Aorta (tissue), 5 donors: ENCODE measurements at places on chromosomes 6 and 20. TPM values are rescaled to one million over a fixed set of nuclear protein-coding genes. Genes with fewer than 3 reads are reported as not detected.
A peak's percentile ranks its signal among the peaks of the same experiment; 100 is the strongest.

GRCh38 chr6:170139531-170139930 lies 151.3 kb downstream of the DLL1 start:
- DNase-seq: peak; percentile 16

- DNase-seq: peak; percentile 88
Measured at GRCh38 chr6:18990059-18990978, 603.2 kb downstream of the RNF144B start.

DNA sequence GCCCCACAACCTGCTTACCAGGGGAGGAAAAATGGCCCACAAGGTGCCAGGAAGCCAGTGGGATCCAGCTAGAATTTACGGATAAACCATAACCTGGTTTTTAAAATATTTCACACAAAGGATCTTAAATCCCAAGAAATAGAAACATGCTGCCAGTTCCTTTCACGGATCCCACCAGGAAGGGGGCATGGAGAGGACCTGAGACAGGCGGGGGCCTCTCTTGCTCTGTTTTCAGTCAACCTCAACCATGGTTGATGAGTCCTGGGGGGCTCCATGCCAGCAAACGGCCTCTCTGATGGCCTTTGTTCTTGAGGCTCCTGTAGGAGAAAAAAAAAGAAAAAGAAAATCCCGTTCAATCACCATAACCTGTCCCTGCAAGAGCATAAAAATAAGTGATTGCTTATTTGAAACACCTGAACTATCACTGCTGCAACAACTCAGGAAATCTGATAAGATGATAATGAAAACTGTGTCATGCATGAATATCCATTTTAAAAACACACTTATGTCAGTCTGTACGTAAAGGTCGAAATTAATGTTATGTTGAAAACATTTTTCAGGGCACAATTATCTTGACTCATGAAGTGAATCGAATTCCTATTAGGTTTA lies 125.8 kb upstream of the CST7 start:
- DNase-seq: no peak

GRCh38 chr6:153103319-153103655 lies 27.8 kb downstream of the RGS17 start:
- no peak for DNase-seq

- no peak for DNase-seq
Measured at GRCh38 chr20:63005365-63005861, 1.4 kb downstream of the BHLHE23 start.

DNA sequence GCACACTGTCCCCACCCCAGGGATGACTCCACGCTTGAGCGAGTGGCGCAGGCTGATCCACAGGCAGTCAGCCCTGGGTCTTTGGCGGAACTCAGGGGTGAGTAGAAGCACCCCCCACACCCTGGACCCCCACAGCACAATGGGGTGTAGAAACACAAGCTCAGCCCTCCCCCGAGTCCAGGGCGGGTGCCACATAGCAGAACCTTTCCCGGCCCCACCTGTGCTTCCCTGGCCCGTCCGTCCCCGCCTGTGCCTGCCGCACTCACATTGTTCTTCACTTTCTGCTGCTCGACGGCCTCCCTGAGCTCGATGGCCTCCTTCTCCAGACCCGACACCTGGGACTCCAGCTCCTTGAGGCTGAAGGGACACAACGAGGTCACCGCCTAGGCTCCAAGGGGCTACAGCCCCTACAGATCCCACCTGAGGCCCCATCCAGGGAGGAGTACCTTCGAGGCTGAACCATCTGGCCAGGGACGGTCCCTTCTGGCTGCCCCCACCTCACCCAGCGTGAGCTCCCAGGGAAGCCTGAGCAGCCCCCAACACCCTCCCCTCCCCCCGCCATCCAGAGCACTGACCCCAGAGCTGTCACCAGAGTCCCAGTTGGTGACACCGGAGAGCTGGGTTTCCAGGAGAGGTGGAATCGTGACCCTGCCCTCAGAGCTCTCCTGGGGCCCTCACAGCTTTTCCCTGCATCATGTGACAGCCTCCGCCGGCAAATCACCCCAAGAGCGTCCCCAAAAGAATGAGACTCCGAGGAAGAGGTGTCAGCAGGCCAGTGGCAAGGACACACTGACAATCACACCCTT lies 55.6 kb downstream of the DSTN start:
- DNase-seq: no peak

- DNase-seq: no peak
Measured at GRCh38 chr6:169520104-169520503, 181.7 kb downstream of the WDR27 start.

GRCh38 chr20:31508517-31509244 lies 5.6 kb upstream of the HM13 start:
- DNase-seq: no peak

DNA sequence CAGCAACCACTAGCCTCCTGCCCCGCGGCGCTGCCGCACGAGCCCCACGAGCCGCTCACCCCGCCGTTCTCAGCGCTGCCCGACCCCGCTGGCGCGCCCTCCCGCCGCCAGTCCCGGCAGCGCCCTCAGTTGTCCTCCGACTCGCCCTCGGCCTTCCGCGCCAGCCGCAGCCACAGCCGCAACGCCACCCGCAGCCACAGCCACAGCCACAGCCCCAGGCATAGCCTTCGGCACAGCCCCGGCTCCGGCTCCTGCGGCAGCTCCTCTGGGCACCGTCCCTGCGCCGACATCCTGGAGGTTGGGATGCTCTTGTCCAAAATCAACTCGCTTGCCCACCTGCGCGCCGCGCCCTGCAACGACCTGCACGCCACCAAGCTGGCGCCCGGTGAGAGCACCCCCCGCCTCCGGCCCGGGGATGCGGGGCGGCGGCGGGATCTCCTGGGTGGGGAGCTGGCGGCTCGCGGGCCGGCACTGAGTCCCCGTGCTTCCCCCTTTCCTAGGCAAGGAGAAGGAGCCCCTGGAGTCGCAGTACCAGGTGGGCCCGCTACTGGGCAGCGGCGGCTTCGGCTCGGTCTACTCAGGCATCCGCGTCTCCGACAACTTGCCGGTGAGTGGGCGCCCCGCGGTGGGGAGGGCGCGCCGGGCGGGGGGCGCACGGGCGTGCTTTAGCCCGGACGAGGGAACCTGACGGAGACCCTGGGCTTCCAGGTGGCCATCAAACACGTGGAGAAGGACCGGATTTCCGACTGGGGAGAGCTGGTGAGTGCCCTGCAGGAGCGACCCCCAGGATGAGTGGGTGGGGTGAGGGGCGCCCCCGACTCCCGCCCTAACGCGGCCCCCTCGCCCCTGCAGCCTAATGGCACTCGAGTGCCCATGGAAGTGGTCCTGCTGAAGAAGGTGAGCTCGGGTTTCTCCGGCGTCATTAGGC lies 585 bp downstream of the PIM1 start:
- peak; percentile 85 for DNase-seq

DNA sequence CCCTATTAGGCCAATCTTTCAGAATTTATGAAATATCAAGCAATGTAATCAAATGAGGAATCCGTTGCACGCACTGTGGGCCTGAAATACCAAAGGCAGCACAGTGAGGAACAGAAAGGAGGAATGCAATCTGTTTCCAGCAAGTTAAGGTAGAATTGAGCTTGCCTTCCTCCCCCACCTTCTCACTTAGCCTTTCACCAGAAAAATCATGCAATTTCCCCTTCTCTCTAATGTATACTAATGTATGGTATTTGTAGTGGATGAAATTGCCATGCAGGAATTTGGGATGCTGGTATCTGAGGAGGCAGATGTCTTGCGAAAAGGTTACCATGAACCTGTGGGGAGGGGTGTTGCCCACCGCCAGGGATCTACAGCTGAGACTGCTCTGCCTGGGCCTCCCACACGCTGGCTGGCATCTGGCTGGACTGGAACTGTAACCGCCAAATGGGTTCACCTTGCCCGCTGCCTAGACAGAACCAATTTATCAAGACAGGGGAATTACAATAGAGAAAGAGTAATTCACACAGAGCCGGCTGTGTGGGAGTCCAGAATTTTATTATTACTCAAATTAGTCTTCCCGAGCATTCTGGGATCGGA lies 222.4 kb upstream of the MYLIP start:
- no peak for DNase-seq

- DNase-seq: no peak
Measured at GRCh38 chr6:45375449-45375848, 2.3 kb downstream of the SUPT3H start.

GRCh38 chr6:15661853-15662325 lies 939 bp downstream of the DTNBP1 start:
- DNase-seq: no peak

GRCh38 chr6:15948930-15949900 lies 179.7 kb upstream of the MYLIP start:
- DNase-seq: no peak

DNA sequence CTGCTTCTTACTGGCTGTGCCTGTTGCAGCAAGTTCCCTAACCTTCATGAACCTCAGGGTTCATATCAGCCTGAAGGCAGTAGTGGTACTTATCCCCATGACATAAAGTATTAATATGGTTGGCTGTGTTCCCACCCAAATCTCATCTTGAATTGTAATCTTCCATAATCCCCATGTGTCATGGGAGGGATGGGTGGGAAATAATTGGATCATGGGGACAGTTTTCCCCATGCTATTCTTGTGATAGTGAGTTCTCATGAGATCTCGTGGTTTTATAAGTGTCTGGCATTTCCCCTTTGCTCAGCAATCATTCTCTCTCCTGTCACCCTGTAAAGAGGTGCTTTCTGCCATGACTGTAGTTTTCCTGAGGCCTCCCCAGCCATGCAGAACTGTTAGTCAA lies 61.8 kb downstream of the FAM229B start:
- no peak for DNase-seq

- peak; percentile 94 for DNase-seq
Measured at GRCh38 chr6:41705996-41706835, 29.2 kb downstream of the TFEB start.

The CRIP3 gene
- total RNA-seq: 2.2 TPM

The ELOVL4 gene
- total RNA-seq: 3.3 TPM

The TRAM2 gene
- 38.0 TPM for total RNA-seq

The GMPR gene
- 23.8 TPM for total RNA-seq

The OPRM1 gene
- total RNA-seq: not detected

The MAN1A1 gene
- total RNA-seq: 57.8 TPM

The GTSF1L gene
- total RNA-seq: not detected

The GNAS-AS1 gene
- 1.2 TPM for total RNA-seq
